ENCODE measurements at places on chromosomes 12 and 14.

- no peak for DNase-seq
Measured at GRCh38 chr14:53517270-53517960, 364.3 kb upstream of the DDHD1 start.

GRCh38 chr14:64234877-64235651 is 59.1 kb downstream of the ESR2 start:
- no peak for DNase-seq

DNA sequence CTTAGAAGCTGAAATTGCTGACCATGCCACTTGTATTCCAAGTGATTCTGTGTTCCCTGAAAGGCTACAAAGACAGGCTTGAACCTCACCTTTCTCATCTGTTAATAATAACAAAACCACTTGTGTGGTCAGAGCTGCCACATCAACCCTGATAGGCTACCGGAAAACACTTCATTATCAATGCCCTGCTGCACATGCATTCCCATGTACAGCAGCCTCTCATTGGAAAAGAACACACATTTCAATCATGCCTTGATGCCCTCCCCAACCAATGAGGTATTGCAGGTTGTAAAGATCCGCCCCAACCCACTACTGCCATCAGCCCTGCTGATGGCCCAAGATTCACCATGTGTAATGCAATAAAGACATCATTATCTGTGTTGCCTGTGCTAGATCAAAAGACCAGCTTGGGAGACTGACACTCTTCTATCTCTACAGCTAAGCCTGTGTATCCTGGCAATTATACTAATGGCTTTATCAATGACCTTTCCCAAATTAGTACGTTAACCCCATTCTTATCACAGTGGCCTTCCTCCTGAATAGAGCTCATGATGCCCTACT is 2.8 kb downstream of the GPR19 start:
- no peak for DNase-seq

GRCh38 chr14:29016050-29016900 is 249.7 kb downstream of the FOXG1 start:
- DNase-seq: peak; percentile 4

DNA sequence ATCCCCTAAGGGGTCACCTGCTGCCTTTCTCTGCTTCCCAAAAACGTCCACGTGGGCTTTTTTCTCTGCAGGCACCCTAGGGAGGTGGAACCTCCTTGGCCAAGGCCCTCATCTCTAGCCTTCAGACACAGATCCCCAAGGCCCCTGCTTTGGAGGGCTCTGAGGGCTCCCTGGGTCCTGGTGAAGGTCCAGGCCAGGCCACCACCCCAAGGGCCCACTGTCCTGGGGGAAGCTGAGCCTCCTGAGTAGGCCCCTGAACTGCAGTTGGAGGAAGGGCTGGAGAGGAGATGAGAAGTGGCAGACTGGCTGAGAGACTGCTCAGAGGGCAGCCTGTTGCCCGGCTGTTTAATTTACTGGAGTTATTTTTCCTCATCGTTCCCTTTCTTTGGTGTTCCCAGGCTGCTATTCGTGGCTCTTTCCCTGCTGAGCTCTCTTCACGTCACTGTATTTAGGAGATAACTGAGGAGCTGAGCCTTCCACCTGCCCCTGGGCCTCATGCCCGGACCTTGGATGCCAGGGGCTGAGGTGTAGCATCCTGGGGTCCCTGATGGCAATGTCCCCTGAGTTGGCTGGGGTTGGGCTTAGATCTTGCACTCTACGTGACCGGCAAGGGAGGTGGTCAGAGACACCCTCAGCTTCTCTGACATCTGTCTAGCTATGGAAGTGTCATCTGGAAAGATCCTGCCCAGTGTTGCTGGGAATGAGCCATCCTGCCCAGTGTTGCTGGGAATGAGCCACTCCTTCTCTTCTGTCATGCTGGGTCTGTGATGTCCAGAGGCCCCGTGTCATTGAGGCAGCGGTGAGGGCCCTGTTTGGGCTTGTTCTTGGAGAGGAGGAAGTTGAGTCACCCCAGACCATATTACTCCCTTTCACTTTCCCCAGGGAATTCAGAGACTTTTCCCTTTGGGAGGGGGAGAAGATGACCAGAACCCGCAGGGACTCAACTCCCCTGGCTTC is 139.8 kb downstream of the TSPAN9 start:
- no peak for DNase-seq

Data from right lung (tissue), 10 donors.